Naive thymus-derived CD4-positive, alpha-beta T cell (primary cell): ENCODE measurements at places on chromosomes 1 and 21. TPM values are rescaled to one million over a fixed set of nuclear protein-coding genes. Genes with fewer than 3 reads are reported as not detected.

Gene FCRL1
- 0.33 TPM for polyA plus RNA-seq

Gene A3GALT2
- polyA plus RNA-seq: not detected

DNA sequence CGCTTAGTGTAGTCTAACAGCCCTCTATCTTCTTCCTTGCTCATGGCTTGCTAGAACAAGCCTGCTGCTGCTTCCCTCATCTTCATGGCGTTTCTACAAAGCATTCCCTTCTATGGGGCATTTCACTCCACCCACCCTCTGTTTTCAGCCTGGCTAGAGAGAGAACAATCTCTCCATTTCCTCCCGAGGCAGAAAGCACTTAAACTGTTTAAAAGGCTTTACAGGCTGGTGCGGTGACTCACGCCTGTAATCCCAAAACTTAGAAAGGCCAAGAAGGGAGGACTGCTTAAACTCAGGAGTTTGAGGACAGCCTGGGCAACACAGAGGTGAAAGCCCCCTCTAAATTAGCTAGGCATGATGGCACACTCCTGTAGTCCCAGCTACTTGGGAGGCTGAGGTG lies 17.8 kb downstream of the ORC1 start:
- no peak for DNase-seq

DNA sequence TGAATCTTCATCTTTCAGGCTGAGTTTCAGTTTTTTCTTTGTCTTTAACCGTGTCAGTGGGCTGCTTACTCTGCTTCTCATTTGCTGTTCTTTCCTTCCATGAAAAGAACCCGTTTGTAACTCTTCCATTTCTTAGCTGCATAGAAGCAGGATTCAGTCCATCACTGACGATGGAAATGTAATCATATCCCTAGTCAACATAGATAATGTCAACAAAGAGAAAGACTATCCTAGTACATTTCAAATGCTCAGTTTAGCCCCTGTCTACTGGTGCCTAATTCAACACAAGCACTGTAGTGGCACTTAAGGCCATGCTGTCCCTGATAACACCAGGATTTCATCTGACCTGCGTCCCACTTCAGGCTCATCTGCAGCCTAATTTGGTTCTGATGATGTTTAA lies 376 bp downstream of the GBP1 start:
- no peak for DNase-seq

GRCh38 chr1:228143480-228144192 lies 3.6 kb downstream of the GUK1 start:
- no peak for DNase-seq

GRCh38 chr1:2236695-2237677 lies 8.9 kb downstream of the SKI start:
- DNase-seq: peak; percentile 76

Gene CYP4A22
- not detected for polyA plus RNA-seq

Gene RPE65
- not detected for polyA plus RNA-seq

DNA sequence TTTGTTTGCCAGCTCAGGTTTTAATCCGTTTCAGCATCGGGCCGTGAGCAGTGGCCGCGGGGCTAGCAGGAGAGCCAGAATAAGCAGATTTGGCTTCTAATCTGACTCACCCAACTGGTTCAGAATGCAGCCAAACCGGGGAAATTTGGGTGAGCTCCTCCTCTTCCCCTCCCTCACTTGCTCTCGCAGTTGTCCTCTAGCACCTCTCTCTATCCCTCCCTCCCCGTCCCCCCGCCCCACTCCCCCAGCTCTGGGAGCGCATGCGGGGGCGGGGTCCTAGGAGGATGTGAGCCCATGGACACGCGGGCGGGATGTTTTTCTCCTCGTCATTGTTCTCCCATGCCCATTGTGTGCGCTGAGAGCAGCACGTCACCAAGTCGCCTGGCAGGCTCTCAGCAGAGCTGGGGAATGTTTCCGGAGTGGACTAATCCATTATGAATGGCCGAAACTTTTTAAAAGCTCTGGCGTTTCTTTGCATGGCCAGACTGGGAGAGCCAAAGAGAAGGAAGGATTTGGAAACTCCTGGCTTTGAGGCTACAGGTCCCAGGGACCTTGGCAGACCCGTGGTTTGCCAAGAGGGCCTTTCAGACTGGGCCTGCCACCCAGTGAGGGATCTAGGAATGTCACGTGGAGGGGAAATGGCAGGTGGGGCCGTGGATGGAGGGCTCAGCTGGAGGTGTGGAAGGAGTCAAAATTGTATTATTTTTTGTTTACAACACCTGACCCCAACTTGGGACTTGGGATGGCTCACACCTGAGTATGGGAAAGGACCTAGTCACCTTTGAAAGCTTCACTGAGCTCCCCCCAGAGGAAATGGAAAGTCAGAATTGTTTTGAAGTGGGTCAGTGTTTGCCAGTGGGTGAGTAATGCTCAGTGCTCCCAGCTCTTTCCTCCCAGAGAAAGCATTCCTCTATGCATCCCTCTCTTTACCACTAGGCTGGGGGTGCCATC lies 39.2 kb downstream of the CDK18 start:
- no peak for DNase-seq
